ENCODE measurements at places on chromosomes 6 and 20. TPM values are rescaled to one million over a fixed set of nuclear protein-coding genes. Genes with fewer than 3 reads are reported as not detected.
A peak's percentile ranks its signal among the peaks of the same experiment; 100 is the strongest.

The TREML1 gene
- 0.53 TPM for polyA plus RNA-seq

The NOTCH4 gene
- polyA plus RNA-seq = 24.5 TPM

The RUNX2 gene
- polyA plus RNA-seq = 2.8 TPM

The RAET1E gene
- polyA plus RNA-seq = 0.29 TPM

The ULBP3 gene
- 13.4 TPM for polyA plus RNA-seq

The HDGFL1 gene
- polyA plus RNA-seq = not detected

DNA sequence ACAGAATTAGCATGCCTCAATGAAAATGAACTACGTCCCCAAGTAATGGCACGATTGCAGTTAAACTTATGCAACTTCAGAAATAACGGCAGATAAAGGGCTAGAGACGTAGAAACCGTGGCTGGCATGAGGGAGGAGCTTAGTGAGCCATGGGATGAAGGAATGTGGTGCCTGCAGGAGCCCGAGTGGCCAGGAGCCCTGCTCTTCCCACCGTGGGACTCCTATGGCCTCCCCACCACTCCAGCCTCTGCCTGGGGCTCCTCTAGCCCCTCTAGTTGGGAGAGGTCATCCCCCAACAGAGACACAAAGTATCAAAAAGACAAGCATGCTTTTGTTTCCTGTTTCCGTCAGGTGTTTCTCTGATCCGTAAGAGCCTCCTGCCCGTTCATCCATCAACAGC, 75.1 kb upstream of the BHLHE23 start:
- no peak for DNase-seq

DNA sequence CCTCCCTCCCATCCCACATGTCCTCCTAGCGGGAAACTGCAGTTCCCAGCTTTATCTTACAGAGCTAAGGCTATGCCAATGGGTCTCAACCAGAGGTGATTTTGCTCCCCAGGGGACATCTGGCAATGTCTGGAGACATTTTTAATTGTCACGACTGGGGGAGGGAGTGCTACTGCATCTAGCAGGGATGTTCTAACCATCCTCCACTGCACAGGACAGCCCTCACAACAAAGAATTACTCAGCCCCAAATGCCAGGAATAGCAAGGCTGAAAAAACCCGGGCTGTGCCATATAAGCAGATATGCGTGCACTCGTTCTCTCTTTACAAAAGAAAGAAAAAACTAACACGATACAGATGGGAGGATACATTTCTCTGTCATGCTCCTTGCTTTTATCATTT, 8.5 kb downstream of the MRPS18A start:
- no peak for DNase-seq

DNA sequence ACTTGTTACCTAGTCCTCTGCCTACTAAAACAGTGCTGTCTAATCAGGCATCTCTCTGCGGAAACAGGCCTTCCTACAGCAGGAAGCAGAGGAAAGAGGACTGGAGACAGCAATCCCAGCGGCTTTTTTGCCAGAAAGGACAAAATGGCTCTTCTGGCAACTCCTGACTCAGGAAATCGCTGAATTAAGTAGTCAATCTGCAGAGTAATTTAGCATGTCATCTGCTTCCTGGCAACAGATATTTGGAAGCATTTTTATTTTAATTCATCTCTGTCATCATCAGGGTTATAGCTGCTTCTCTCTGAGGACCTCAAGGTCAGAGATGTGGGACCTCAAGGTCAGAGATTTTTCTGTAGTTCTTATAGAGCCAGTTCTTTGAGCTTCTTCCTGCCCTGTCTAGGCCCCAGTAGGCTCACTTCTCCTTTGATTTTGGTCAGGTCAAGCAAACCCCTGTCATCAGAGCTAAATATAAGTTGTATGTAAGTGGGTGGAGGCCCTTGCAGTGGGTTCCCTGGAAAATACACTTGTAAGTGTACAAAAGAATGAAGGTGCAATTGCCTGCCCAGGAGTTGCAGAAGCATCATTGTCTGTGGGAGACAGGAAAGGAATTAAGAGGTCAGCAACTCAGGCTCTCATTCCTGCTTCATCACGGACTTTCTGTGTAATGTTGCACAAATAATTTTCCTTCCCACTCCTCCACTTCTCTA, 229.4 kb downstream of the ALDH8A1 start:
- DNase-seq = no peak

- peak; percentile 55 for DNase-seq
Measured at GRCh38 chr6:151391471-151392413, at the start of gene ZBTB2. ZBTB2 (minus strand) TSS chr6:151391559; CDS start chr6:151373637, 17,922 bp downstream.

DNA sequence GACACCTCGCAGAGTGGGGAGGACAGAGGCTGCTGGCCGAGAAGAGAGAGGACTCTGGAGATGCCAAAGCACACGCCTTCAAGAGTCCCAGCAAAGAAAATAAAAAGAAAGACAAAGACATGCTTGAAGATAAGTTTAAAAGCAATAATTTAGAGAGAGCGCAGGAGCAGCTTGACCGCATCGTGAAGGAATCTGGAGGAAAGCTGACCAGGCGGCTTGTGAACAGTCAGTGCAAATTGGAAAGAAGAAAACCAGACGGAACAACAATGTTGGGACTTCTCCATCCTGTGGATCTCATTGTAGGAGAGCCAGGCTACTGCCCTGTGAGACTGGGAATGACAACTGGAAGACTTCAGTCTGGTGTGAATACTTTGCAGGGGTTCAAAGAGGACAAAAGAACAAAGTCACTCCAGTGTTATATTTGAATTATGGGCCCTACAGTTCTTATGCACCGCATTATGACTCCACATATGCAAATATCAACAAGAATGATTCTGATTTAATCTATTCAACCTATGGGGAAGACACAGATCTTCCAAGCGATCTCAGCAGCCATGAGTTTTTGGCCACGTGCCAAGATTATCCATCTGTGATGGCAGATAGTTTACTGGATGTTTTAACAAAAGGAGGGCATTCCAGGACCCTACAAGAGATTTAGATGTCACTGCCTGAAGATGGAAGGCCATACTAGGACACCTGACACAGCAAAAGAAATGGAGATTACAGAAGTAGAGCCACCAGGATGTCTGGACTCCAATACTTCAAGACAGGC, 52.2 kb downstream of the REV3L start:
- no peak for DNase-seq

DNA sequence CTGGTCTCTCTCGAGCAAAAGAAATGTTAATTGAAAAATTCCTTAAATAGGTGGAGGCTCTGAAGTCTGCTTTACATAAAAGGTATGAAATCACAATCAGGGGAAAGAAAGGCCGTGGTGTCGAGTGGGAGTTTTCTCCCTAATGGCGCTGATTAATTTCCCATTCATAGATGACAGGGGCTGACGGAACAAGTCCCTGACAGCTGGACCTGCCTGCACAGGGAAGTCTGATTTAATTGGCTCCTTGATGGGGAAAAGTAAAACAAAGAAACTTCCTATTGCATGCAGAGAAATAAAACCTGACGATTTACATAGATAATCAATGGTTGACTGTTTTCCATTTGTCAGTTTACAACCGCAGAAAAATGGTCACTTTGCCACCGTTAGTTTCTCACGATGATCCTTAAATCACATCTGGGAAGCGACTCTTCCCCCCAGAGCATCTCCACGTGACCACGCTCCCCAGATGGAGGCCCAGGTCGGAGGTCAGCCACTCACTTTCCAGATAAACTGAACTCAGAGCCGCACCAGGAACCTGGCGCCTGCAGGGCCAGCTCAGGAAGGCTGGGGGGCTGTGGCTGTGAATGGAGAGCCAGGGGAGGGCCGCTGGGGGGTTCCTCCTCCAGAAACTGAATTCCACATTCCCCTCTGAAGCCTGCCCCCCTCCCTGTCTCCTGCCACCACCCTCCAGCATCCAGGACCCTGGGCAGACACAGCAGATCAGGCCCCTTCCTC, 55.3 kb downstream of the DLL1 start:
- DNase-seq = no peak

DNA sequence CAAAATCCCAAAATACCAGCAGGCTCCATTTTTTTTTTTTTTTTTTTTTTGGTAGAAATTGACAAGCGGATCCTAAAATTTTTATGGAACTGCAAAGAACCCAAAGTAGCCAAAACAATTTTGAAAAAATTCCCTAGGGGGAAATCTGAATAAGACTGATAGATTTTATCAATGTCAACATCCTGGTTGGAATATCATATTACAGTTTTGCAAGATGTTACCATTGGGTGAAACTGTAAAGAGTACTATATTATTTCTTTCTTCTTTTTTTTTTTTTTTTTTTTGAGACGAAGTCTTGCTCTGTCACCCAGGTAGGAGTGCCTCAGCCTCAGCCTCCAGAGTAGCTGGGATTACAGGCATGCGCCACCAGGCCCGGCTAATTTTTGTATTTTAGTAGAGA, 29.4 kb upstream of the BEND3 start:
- no peak for DNase-seq

GRCh38 chr6:34951731-34952130, 62.7 kb downstream of the ANKS1A start:
- no peak for DNase-seq

- DNase-seq = no peak
Measured at GRCh38 chr20:49685809-49686208, 27.9 kb downstream of the B4GALT5 start.

- peak; percentile 46 for DNase-seq
Measured at GRCh38 chr6:150452428-150453243, 83.8 kb downstream of the IYD start.

- DNase-seq = no peak
Measured at GRCh38 chr6:82217018-82217586, 30.4 kb downstream of the IBTK start.

GRCh38 chr6:36094753-36095496, 35.4 kb upstream of the MAPK13 start:
- DNase-seq = peak; percentile 77

DNA sequence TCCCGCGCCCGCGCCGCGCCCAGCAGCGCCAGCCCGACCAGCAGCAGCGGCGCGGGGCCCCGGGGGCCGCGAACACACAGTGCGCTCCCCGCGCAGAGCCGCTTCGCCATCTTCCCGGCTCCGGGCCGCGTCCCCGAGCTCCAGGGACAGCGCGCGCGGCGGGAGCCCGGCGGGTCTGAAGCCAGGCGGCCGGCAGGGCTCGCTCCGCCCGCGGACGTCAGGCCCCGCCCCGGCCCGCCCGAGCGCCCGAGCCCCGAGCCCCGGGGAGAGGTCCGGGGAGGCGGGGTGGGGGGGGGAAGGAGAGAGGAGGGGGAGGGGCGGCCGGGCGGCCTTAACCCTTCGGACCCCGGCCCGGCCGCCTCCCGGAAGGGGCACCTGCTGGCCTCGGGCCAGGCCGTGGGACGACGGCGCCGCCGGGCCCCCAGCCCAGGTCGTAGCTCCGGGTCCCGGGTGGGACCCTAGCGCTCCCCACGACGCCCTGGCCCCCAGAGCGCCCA, at the start of gene LAMA5:
Gene LAMA5 (minus strand): TSS at position 177 of the 497 bp plus-strand sequence. CDS start 67 bp downstream, at position 110.
- DNase-seq = no peak

Data from renal pelvis (tissue), 12 donors.